ENCODE measurements at places on chromosomes 6 and 20. TPM values are rescaled to one million over a fixed set of nuclear protein-coding genes. Genes with fewer than 3 reads are reported as not detected.

DNA sequence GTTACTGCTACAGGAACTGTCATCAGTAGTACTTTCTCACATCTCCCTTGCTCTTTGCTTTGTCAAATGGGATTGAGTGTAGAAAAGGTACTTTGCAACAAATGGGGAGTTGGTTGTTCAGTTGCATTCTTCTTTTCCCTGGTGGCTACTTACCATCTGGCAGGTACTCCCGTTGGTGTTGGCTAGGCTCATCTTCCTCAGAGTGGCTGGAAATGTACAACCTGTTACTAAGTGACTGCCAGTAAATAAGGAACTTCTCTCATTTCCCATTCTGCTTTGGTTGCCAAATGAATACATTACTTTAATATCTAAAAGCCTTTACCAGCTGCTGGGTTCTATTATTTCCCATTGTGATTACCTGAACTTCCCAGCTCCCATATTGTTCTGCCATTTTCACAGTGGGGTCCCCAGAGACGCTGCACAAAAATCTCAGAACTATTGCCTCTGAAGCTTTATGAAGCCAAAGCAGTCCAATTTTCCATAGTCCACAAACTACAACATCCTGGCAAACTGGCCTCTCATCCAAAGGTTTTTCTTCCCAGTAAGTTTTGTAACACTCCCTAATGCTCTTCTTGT is 229.7 kb upstream of the HTR1E start:
- DNase-seq, result no peak

- no peak for DNase-seq
Measured at GRCh38 chr6:44004136-44004535, 123.1 kb downstream of the MRPL14 start.

- no peak for DNase-seq
Measured at GRCh38 chr6:168885751-168886742, 367.6 kb downstream of the THBS2 start.

- DNase-seq, result no peak
Measured at GRCh38 chr6:69220375-69220774, 576.4 kb downstream of the LMBRD1 start.

GRCh38 chr20:31949877-31950646 is 1.8 kb downstream of the PDRG1 start:
- DNase-seq, result no peak

- peak; percentile 94 for DNase-seq
Measured at GRCh38 chr6:32153564-32154513, at the start of gene PPT2. Gene PPT2, plus strand, starts transcription at chr6:32154141. Its CDS starts 454 bp downstream, at chr6:32154595.

The IP6K3 gene
- total RNA-seq, result 23.8 TPM

The RSPO4 gene
- 0.74 TPM for total RNA-seq

The SFTA2 gene
- total RNA-seq, result not detected

The RBM24 gene
- total RNA-seq, result 121 TPM

The PARD6B gene
- total RNA-seq, result 4.6 TPM

The ZSWIM1 gene
- 10.7 TPM for total RNA-seq

The DCDC2 gene
- total RNA-seq, result 0.05 TPM

All from left cardiac atrium (tissue), 4 donors.